ENCODE measurements at places on chromosomes 2 and 18.

GRCh38 chr2:16881122-16881521 lies 215.5 kb upstream of the CYRIA start:
- no peak for DNase-seq

DNA sequence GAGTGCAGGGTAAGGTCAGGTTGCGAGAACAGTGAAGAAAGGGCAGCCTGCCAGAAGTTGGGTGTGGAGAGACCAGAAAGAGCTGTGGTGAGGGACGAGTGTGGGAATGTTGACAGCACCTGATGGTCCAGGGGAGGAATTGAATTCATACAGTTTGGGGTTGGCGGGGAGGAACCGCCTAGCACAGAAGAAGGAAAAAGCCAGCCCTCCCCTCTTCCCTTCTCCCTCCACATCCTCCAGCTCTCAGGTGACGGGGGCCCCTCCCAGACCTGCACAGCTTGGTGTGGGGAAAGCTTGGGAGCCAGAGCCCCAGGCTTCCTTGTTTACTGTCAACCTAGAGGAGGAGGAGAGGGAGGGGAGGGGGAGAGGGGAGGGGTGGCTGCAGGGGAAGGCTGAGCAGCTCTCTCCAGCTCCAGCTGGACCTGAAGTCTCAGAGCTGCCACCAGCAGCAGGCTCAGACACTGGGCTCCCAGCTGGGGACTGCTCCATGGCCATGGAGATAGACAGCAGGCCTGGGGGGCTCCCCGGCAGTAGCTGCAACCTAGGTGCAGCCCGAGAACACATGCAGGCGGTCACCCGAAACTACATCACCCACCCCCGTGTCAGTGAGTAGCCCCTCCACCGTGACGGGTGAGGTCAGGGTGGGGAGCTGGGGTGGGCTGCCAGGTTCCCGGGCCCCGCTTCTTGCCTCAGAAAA lies at the start of gene ATP6V1B1:
Gene ATP6V1B1, plus strand, starts transcription at position 433 of the 697 bp plus-strand sequence. Its CDS starts 55 bp downstream, at position 488.
- peak; percentile 70 for DNase-seq

DNA sequence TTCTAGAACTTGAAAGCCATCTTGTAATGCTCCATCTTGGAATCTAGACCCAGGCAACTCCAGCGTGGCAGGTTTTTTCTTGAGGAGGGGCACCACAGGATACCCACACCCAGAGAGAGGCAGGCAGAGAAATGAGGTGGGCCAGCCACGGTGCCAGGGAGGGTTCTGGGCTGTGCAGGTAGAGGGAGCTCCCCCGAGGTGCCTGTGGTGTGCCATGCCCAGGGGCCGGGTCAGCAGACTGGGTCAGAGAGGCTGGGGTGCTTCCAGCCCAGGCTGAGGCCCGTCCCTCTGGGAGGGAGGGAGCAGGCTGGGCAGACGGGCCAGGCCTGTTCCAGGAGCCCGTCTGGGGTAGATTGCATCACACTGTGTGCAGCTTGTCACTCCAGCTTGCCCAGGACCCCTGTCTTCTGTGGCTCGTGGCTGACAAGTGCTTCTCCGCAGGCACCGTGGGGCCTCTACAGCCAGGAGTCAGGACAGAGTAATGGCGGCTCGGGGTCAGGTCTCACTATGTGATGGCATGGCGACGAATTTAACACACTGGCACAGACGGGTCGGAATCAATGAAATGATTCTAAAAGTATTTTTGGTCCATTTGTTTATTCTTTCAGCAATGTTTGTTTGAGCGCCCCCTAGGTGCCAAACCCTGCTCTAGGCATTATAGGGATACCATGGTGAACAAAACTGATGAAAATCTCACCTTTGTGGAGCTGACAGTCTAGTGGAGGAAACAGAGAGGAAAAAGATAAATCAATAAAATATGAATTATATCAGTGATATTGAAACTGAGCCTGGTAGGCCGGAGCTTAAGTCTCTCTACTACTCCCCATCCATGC lies 144.0 kb downstream of the ACOXL start:
- DNase-seq, result no peak

GRCh38 chr18:30527226-30527625 lies 515.3 kb downstream of the DSC3 start:
- DNase-seq, result no peak

DNA sequence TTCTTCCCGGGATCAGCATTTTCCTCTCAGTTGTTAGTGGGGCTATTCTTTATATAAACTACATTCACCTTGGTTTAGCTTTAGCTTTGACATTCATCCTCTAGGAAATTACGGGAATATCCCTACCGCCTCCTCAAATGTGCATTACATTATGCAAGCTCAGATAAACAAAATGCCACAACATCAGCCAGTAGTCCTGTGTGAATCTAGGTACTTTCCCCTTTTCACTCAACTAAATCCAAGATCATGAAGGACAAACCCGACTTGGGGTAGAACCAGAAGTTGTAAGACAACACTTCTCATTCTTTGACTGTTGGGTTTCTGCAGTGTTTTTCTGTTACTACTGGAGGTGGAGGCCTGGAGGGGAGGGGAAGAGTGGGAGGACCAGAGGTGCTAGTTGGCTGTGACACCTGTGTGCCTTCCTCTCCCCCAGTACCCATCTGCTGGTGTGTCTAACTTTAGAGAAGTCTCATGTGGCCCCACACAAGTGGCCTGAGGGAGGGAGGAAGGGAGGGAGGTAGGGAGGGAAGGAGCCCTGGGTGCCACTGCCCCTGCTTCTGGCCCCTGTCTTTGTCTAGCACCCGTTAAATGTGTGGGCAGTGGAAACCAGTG lies 84.8 kb upstream of the BCL2L11 start:
- no peak for DNase-seq

DNA sequence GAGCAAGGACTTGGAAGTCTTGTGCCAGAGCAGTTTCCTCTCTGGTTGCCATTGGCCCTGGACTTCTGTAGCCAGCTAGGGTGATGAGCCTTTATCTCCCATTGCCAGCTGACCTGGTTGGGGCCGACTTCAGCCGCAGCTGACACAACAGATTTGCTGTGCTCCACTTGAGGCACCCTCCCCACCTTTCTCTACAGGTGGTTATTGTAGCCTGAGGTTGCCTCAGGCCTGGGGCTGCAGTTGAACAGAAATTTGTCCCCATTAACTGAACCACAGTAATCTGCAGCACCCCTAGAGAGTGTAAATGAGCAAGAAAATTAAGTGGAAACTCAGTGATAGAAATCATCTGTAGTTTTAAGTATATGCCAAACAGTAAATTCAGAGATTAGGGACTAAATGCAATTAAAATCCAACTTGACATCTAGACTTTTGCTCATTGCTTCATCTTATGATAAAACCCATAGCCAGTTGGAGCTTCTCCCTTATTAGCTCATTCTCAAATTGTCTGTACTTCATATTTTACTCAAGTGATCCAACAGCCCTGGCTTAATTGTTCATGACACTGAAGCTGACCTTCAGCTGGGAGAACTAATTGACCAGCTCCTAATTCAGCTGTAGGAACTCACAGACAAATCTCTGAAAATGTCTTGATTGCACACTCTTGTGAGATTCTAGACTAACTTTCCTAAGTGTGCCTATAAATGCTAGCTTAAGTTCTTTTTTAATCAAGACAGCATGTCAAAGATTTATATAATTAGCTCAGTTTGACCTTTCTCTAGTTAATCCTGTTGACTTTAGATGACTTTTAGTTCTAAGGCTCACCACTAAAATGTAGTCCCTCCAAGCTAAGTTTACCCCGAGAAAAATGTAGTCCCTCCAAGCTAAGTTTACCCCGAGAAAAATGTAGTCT lies 48.9 kb downstream of the COPS8 start:
- no peak for DNase-seq

DNA sequence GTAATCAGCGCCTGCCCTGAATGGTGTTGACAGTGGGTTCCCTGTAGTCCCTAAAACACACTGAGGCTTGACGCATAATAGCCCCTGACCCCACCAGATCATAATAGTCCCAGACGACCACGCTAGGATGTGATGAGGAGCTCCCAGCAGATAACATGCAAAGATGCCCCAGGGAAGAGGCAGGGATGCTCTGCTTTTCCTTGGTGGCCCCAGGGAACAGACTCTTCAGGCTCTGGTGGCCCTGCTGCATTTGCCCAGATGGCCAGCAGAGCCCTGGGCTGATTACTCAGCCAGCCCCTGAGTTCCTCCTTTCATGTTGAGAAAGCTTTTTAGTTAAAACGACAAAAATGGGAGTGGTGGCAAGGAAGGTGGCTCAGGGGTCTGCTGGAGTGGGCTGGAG lies 5.9 kb upstream of the NCKAP5 start:
- DNase-seq, result no peak

- no peak for DNase-seq
These were observed 152.9 kb downstream of the SPP2 start for GRCh38 chr2:234203135-234203984.

DNA sequence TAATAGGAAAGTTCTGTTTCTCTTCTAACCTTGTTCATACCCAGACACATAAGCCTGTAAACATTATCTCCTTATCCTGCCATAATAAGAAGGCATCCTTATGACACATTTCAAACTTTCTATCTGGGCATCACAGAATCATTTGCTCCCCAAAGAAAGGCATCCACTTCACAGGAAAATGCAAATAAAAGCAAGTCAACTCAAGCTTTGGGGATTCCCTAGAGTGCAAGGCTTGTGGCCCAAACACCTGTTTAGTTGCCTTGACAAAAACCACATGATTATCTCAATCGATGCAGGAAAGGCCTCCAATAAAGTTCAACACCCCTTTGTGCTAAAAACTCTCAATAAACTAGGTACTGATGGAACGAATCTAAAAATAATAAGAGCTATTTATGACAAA lies 195.7 kb upstream of the GALNT5 start:
- DNase-seq, result no peak

DNA sequence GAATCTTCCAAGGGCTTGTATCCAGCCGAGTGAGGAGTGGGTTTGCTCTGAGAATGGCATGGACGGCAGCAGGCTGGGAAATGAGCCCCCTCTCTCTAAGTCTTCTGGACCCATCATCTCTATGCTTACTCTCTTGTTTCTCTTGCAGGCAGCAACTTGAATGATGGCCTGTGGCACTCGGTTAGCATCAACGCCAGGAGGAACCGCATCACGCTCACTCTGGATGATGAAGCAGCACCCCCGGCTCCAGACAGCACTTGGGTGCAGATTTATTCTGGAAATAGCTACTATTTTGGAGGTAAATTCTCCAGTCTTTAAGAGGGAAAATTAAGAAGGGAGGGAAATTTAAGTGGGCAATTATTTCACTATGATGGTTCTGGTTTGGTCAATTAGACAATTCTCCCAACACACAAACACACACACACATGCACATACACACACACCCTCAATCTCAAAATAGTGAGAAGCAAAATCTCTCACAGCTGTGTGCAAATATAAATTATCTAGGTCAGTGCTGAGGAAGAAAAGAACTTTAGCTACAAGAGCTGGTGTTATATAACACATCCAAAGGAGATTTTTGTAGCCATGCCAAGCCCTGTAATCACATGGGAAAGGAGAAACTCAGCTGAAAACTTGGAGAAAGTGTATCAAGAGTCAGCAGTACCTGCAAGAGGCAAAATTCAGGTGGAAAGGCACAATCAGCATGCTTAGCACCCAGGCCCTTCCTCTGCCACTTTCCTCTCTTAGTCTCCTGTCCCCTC lies 499.2 kb downstream of the CNTNAP5 start:
- no peak for DNase-seq

DNA sequence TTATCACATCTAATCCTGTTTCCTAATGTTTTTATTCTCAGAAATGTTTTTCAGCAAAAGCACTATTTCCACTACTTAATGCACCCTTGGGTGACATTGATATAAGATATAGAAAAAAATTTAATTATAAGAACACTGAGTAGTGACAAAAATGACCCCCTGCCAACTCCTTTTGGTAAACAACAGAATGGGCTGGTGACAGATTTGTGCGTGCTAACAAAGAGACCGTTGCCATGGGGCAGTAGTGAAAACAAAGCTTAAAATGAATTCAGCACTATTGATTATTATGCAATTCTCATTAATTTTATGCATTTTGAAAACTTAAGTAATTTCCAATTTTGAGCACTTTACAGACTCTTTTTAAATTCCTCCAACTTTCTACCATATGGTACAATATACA lies 33.1 kb downstream of the RDH14 start:
- no peak for DNase-seq

- DNase-seq, result no peak
These were observed 12.6 kb upstream of the CELF4 start for GRCh38 chr18:37578182-37578678.

DNA sequence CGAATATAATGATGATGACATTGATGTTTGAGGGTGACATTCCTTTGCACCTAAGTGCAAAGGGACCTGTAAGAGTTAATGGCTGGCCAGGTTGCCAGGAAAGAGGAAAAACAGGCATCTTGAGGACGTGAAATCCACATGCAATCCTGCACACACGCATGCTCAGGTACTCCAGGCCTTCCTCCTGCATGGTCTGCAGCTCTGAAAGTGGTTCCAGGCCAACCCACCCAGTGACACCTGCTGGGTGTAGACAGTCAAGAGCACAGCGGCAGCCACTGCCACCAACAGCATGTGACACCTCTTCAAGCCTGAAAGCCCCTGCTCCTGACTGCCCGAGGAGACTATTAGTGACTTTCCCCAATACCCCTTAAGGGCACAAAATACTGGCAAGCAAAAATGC lies 101.6 kb downstream of the PIEZO2 start:
- no peak for DNase-seq

- no peak for DNase-seq
These were observed 1.5 kb upstream of the AMMECR1L start for GRCh38 chr2:127887082-127887775.

- no peak for DNase-seq
These were observed 633 bp upstream of the RNF152 start for GRCh38 chr18:61893309-61893970.

- DNase-seq, result no peak
These were observed 101.8 kb upstream of the AGAP1 start for GRCh38 chr2:235391921-235392615.

- DNase-seq, result no peak
These were observed 266.7 kb downstream of the METTL4 start for GRCh38 chr18:2304378-2305175.

DNA sequence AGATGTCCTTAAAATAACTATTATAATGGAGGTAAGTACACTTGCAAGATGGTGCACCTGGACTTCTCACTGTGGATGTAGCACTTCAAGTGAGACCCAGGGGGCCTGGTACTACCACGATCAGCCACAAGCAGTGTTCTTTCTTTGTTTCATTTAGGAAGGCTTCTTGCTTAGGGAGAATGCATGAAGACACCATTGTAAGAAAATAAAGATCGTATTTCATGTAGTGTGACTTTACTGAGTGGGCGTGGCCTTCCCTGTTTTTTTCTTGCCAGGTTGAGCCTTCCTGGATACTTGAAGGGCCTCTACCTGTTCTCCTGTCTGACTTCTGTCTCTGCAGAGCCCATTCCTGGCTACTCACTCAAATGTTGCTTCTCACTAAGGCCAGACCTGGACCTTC lies 615.6 kb upstream of the SOX11 start:
- DNase-seq, result no peak

- DNase-seq, result no peak
These were observed 39.4 kb downstream of the HADHB start for GRCh38 chr2:26284132-26284531.

- DNase-seq, result no peak
These were observed 259.8 kb downstream of the PHLPP1 start for GRCh38 chr18:62974928-62975675.

GRCh38 chr2:121356058-121356640 lies 71.1 kb upstream of the TFCP2L1 start:
- DNase-seq, result peak; percentile 64

- DNase-seq, result no peak
These were observed 95.7 kb upstream of the LINC00305 start for GRCh38 chr18:64244571-64244970.

GRCh38 chr2:106124905-106125549 lies 69.1 kb downstream of the UXS1 start:
- DNase-seq, result no peak

- no peak for DNase-seq
These were observed 94.2 kb upstream of the STPG4 start for GRCh38 chr2:47249157-47249900.

Data from NCI-H2029 (cell line).